Common myeloid progenitor, CD34-positive (primary cell): ENCODE measurements at places on chromosomes 2 and 18.

DNA sequence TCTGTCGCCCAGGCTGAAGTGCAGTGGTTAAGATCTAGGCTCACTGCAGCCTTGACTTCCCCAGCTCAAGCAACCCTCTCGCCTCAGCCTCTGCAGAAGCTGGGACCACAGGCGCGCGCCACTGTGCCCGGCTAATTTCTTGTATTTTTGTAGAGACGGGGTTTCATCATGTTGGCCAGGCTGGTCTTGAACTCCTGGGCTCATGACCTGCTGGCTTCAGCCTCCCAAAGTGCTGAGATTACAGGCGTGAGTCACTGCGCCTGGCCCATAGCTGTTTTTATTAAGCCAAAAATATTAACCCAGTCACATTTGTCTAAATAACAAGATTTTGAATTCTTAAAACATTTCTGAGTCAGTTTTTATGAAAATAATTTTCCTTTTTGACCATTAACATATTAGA lies 6.3 kb upstream of the SFT2D3 start:
- H3K36me3 ChIP-seq = no peaks in the 10 kb centered on the region
- H3K4me3 ChIP-seq = no peak overlapping the region
- no peaks in the 10 kb centered on the region for H3K27me3 ChIP-seq
- DNase-seq = no peak
- no peak overlapping the region for H3K27ac ChIP-seq

DNA sequence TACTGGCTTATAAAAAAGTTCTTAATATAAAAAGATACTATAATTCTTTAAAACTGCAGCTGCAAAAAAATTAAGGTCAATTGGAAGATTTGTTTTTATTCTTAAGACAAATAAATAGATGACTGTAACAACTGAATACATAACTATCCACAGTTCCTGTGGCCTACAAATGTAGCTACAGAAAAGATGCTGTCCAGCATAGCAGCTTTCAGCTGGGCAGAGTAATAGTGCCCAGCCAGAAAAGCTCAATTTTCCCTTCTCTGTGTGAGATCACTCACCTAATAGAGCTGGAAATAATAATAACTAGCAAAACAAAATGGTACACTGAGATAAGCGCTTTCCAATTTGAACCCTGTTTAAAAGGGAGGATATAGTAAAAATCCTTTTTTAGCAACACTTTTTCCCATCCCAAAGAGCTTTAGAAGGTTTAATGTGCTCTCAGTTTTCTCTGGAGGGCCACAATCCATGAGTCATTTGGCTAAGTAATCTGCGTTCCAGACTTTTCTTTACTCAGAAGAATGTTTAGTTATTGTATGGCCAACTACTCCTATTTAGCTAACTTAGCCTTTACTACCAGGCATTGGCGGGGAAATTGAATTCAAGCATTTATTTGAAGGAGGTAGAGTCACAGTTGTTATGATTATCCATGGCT lies 158.1 kb upstream of the SLC39A10 start:
- H3K4me3 ChIP-seq = no peak overlapping the region

DNA sequence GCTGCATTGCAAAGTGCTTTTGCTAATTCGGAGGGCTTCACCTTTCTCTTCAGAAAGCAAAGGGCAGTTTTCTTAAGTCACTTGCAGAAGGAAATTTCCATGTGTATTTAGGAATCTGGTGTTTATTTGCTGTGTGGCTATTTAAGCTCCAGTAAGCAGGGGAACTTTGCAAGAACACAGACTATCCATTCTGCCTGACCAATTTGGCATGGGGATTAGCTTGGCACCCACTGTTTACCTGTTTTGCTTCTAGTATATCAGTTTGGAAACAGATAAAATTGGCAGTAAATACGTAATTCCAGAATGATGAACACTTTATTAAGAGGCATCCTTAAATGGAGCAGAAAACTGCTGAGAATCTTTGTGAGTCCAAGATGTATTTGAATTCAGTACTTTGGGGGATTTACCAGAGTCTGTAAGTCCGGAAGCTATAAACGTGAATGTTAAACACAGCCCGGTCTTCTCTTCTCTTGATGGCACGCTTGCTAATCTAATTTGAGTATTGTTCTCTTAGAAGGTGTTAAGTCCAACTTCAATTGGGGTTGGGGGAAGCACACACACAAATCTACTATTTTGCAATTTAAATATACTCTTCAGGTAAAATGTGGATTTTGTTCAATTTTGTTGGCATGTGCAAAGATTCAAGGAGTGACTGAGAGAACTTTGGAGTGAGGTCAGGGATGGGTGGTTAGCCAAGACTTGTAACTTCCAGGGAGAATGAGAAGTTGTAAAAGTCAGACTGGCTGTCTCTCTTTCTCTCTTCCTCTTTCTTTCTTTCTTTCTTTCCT lies 650 bp downstream of the ACKR3 start:
- H3K4me3 ChIP-seq = no peak overlapping the region
- H3K27ac ChIP-seq = no peak overlapping the region
- H3K36me3 ChIP-seq = no peaks in the 10 kb centered on the region
- peaks cover 25% of the 10 kb centered on the region for H3K4me1 ChIP-seq
- no peaks in the 10 kb centered on the region for H3K27me3 ChIP-seq

DNA sequence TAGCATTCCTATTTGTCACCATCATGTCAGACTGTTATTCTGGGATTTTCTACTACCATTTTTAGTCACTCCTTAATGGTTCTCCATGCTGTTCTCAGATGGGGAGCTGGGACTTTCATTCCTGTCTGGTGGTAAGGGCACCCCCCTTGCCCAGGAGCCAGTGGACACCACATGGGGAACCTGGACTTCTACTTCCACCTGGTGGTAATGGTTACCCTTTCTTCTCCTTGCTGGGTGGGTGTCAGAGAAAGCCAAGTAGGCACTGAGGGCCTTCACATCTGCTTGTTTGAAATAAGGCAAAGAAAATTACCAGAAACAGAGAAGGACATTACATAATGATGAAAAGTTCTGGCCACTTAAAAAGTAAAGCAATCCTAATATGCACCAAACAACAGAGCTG lies 239.8 kb downstream of the FHOD3 start:
- H3K27me3 ChIP-seq = no peaks in the 10 kb centered on the region
- DNase-seq = no peak
- no peaks in the 10 kb centered on the region for H3K36me3 ChIP-seq

GRCh38 chr2:148567716-148568115 lies 76.8 kb upstream of the EPC2 start:
- no peak overlapping the region for H3K27ac ChIP-seq
- no peaks in the 10 kb centered on the region for H3K36me3 ChIP-seq
- no peak for DNase-seq
- H3K27me3 ChIP-seq = no peaks in the 10 kb centered on the region

- H3K27me3 ChIP-seq = no peaks in the 10 kb centered on the region
- peak overlapping the region; percentile 78 for H3K27ac ChIP-seq
- peaks cover 18% of the 10 kb centered on the region for H3K4me1 ChIP-seq
- no peak for DNase-seq
- peak overlapping the region; percentile 52 for H3K4me3 ChIP-seq
Observed at GRCh38 chr2:74471332-74472065, 981 bp downstream of the MRPL53 start.

DNA sequence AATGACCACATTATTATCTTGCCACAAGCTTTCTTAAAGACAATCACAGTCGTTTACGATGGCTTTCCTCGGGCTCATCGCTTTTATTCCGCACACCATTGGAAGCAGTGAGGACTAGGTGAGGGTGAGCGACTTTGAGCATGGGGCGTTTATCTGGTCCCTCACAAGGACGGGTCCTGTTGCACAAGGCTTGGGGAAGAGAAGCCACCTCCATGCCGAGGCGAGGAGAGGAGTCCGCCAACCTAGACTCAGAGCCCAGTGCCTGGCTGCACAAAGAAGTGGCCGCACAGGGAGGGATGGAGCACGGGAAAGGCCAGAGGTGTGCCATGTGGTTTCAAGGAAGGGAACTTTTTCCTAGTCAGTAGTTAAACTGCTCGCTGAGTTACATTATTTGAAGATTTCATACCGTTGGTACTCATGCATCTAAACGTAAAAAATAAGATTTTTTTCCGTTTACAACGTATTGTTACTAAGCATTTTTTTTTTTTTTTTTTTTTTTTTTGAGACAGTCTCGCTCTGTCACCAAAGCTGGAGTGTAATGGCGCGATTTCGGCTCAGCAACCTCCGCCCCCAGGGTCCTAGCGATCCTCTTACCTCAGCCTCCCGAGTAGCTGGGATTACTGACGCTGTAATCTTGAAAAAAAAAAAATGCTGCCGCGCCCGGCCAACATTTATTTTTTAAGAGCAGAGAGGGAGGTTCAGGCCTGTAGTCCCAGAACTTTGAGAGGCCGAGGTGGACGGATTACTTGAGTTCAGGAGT lies 849 bp upstream of the CYP27C1 start:
- peaks cover 21% of the 10 kb centered on the region for H3K4me1 ChIP-seq
- H3K27ac ChIP-seq = no peak overlapping the region
- H3K4me3 ChIP-seq = peak overlapping the region; percentile 31
- no peaks in the 10 kb centered on the region for H3K36me3 ChIP-seq

GRCh38 chr2:69209482-69209881 lies 177.5 kb downstream of the GFPT1 start:
- no peak overlapping the region for H3K4me3 ChIP-seq
- no peak overlapping the region for H3K27ac ChIP-seq
- DNase-seq = no peak
- peaks cover 2% of the 10 kb centered on the region for H3K4me1 ChIP-seq
- no peaks in the 10 kb centered on the region for H3K27me3 ChIP-seq

DNA sequence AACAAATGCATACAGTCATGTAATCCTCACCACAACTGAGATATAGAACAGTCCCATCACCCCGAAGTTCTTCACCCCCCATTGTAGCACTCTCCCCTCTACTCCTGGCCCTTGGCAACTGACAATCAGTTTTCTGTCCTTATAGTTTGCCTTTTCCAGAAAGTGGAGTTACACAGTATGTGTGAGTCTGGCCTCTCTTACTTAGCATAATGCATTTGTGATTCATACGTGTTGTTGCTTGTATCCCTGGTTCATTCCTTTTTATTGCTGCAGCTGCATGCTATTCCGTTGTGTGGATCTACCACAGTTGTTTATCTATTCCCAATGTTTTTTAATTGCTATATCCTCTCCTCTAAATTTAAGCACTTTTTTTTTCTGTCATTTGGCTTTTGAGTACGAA lies 17.6 kb downstream of the ACYP2 start:
- H3K27ac ChIP-seq = no peak overlapping the region
- H3K27me3 ChIP-seq = no peaks in the 10 kb centered on the region
- no peaks in the 10 kb centered on the region for H3K4me1 ChIP-seq
- DNase-seq = no peak

DNA sequence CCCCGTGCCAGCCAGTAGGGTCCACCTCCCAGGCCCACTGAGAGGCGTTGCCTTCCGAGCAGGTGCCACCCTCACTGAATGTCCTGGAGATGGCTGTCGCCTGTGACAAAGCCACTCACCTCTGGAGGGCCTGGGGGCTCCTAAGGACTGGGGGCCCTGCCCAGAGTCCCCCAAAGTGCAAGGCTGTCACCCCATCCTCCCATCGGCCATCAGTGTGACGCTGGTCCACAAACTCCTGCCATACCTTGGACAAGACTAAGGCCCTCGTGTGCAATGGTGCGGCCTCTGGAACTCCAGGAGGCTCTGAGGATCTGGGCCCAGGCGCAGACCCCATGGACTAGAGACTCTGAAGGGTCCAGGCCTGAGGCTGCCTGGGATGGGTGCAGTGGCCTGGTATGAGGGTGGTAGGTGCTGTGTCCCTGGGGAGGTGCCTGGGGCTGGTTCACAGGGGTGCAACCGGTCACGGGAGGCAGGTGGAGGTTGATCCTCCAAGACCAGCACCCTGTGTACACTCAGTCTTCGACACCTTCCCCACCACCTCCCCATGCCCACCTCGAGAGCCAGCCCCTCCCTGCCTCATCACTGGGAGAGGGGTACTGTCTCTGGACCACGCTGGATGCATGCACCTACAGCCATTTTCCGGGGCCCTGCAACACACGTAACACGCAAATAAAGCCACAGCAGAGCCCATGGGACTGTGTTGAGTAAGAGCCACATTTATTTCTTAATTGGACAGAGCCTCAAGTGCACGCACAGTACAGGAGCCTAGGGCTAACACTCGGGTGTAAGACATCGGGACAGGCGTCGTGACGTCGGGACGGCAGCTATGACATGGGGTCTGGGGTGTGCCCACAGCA lies 21.6 kb downstream of the AQP12A start:
- no peak for DNase-seq
- no peaks in the 10 kb centered on the region for H3K4me1 ChIP-seq
- no peaks in the 10 kb centered on the region for H3K36me3 ChIP-seq
- H3K4me3 ChIP-seq = no peak overlapping the region
- no peak overlapping the region for H3K27ac ChIP-seq

- H3K27me3 ChIP-seq = no peaks in the 10 kb centered on the region
- peaks cover 2% of the 10 kb centered on the region for H3K36me3 ChIP-seq
- H3K4me3 ChIP-seq = no peak overlapping the region
- no peak for DNase-seq
- no peak overlapping the region for H3K27ac ChIP-seq
Observed at GRCh38 chr18:12639990-12640880, 17.7 kb downstream of the SPIRE1 start.

DNA sequence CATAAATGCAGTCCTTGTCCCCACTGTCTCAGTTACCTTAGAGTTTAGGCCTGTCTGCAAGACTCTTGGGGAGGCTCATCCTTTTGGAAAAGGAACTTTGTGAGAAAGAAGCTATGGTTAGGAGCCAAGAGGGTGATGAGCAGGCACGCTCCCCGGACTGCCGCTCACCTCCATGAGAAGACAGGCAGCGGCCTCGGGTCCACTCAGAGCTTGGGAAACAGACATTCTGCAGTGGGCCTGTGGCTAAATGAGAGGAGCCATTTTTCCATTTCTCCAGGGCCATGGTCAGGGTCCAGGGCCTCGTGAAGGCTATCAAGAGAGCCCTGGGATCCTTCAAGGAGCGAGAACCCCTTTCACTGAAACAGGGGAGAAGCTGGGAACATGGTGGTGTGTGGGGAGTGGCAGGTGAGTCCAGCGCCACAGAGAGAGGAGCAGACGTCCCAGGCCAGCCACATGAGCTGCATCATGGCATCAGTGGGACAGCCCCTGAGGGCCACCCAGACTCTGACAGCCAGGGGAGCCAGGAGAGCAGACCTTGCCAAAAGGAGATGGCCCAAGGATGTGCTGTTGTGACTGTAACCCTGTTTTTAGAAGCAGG lies 4.0 kb upstream of the TEX51 start:
- H3K36me3 ChIP-seq = no peaks in the 10 kb centered on the region
